ENCODE measurements at places on chromosomes 1 and 21.

DNA sequence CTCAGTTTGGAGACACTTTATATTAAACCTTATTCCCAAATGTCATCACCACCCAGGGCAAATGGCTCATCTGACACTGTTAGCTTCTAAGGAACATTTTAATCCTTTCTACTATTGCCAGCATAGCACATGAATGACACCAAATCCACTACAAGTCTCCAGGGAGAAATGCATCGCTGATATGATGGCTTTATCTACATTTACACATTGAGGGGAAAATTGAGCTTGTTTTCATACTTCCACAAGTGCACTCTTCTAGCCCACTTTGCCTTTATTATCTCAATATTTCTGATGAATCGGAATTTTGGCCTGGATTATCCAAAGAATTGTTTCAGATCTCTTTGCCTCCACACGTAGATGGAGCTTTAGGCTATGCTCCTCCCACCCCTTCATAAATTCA is 75.4 kb downstream of the RUNX1 start:
- DNase-seq = no peak

- DNase-seq = no peak
Measured at GRCh38 chr1:15928971-15929965, 46.6 kb downstream of the ZBTB17 start.

DNA sequence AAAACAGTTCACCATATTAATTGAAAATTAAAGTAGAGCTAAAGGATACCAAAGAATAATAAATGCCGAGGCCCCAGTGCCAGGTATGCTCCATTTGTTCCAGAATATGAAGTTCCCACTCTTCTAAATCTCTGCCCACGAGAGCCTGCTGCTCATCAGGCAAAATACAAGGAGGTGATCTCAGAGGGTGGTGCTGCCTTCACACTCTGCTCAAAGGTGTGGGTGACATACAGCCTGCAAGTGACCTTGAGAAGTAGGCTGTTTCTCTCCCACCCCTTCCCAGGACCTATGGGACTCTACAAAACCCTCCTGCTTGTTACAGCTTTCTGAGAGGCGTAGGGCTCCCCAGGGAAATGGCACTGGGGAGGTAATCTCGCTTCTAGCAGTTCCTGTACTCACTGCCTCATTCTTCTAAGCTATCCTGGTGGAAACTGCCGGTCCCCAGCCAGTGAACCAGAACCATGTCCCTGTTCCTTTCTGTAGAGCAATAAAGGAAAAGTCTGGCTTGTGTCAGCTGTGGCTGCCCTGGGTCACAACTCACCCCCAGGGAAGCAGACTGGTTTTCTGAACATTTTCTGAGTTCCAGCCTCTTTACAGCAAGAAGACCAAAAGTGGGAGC is 26.9 kb upstream of the DPT start:
- DNase-seq = no peak

- no peak for DNase-seq
Measured at GRCh38 chr1:164863056-164863455, 304.1 kb downstream of the PBX1 start.

- no peak for DNase-seq
Measured at GRCh38 chr1:157367091-157367739, 185.1 kb downstream of the FCRL5 start.

DNA sequence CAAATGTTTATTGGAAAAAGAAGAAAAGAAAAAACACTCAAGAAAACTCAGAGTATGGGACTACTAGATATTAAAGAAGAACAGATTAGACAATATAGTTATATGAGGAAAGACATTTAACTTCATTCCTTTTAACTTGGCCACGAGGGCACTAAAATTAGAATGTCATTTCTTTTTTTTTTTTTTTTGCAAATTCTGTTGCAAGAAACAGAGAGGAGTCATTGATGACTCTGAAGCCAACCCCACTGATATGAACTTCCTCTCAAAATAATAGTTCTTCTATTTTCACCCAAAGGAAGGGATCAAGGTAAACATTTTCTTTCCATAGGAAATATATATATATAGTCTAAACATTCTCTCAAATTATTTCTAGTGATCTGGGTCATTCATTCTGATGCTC is 24.6 kb upstream of the PEX19 start:
- no peak for DNase-seq

- no peak for DNase-seq
Measured at GRCh38 chr1:86146566-86146965, 10.0 kb downstream of the COL24A1 start.

- no peak for DNase-seq
Measured at GRCh38 chr1:186308264-186309060, 66.6 kb downstream of the TPR start.

GRCh38 chr21:33901412-33902288 is 14.0 kb downstream of the ATP5PO start:
- DNase-seq = peak; percentile 68

- no peak for DNase-seq
Measured at GRCh38 chr1:168767894-168768584, 39.0 kb upstream of the DPT start.

DNA sequence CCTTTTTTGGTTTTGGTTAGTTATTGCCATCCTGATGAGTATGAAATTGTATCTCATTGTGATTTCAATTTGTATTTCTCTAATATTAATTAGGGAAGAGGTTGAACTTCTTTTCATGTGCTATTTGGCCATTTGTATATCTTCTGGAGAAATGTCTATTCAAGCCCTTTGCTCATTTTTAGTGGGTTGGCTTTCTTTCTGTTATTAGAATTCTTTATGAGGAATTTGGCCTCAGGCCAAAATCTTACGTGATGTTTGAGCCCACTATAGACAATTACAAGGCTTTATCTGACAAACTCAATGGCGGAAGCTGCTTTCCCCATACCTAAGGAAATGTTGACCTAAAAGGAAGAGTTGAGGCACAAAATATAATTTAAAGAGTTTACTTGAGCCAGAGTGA is 32.9 kb downstream of the IVNS1ABP start:
- DNase-seq = no peak

DNA sequence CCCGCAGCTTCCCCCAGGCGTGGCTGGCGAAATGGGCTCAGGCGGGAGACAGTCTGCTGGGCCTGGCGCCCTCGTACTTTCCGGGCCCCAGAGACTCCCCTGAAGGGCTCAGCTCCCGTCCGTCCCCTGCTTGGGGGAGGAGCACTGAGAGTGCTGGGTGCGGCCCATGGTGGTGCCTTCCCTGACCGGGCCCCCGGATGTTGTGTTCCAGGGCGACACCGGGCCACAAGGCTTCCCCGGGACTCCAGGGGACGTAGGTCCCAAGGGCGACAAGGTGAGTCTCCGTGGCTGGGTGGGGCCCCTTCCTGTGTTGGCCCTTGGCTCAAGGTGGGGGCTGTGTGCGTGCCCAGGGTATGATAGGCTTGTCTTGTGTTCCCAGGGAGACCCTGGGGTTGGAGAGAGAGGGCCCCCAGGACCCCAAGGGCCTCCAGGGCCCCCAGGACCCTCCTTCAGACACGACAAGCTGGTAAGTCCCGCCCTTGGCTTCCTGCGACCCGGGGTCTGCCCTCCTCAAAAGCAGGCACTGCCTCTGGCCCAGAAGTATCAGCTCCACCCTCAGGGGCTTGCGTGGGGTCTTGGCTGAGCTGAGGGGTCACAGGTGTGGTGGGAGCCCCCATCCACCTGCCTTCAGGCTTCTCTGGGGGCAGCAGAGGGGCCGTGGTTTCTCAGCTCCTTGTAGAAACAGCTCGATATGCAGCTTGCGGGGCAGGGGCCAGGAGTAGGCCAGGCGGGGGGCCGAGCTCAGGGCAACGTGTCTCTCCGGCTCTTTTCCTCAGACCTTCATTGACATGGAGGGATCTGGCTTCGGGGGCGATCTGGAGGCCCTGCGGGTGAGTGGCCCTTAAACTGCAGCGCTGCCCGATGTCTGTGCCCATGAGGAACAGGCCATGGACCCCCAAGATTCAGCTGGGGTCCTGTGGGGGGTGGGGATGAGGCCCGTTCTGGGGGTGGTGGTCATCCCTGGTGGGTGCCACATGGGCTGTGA is 62.3 kb downstream of the SLC19A1 start:
- no peak for DNase-seq

- DNase-seq = no peak
Measured at GRCh38 chr21:36384885-36385232, 333 bp upstream of the CHAF1B start.

DNA sequence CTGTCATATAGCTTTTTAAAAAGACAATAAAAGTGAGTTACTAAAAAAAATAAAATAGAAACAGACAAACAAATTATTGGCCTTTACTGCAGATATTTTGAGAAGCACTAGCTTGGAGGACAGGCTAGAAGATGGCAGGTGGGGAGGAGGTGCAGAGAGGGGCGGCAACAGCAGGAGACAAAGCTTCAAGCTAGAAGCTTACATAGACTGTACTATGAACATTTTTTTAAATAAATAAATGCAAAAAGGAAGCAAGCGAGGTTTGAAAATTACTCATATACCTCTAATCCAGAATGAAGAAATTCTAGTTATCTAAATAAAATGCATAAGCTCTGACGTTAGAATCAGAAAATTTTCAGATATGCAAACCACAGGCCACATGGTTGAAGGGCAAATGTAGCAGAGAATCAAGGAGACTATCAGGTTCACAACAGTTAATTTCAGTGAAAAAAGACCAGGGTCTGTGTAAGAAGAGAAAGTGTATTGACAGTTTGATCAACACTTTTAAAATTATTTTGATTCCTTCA is 54.9 kb downstream of the NRIP1 start:
- DNase-seq = no peak

DNA sequence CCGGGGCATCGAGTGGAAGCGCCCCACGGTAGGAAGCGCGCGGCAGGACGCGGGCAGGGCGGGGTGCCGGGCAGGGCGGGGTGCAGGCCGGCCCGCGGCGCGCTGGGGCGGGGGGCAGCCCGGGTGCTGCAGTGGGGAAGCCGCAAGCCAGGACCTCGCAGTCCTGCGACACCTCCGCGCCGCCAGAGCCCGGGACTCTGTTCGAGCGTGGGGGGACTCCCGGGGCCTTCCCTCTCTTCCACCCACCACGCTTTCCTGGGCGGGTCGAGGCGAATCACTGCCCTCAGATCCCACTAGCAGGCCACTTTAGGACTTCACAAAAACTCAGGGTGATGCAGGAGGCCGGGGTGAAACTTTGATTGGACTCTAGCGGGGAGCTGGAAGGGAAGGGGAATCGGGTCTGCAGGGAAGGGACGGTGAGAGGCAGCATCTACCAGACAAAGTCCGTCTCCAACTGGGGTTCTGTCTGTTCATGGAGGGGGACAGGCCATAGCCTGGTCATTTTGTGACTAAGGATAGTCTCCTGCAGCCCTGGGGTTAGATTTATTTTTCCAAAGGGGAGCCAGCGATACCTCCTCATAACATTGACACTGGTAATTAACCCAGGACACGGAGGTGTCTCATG is 623 bp downstream of the CAPN2 start:
- peak; percentile 56 for DNase-seq

- no peak for DNase-seq
Measured at GRCh38 chr21:46082963-46083790, 14.7 kb upstream of the COL6A2 start.

- DNase-seq = no peak
Measured at GRCh38 chr1:32181065-32181464, 1.6 kb downstream of the TXLNA start.

GRCh38 chr1:43875331-43875730 is 58.3 kb upstream of the ARTN start:
- no peak for DNase-seq

- DNase-seq = peak; percentile 27
Measured at GRCh38 chr1:113452921-113453770, 62.8 kb downstream of the MAGI3 start.
